ENCODE measurements at places on chromosomes 1 and 21.

DNA sequence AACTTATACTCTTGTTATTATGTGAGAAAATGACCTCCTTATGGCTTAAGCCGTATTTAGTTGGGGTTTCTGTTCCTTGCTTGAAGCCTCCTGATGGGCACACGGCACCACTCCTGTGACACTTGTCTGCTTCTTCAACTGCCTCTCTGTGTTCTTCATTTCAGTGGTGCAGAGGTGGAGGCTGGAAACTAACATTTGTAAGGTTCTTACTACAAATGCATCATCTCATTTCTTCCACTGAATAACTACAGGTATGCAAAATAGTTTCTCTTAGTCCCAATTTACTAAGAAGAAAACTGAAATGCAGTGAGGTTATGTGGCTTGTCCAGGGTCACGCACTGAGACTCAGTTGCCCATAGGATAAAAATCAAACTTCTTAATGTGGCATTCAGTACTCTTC lies 23.6 kb upstream of the ZNF362 start:
- DNase-seq: no peak

DNA sequence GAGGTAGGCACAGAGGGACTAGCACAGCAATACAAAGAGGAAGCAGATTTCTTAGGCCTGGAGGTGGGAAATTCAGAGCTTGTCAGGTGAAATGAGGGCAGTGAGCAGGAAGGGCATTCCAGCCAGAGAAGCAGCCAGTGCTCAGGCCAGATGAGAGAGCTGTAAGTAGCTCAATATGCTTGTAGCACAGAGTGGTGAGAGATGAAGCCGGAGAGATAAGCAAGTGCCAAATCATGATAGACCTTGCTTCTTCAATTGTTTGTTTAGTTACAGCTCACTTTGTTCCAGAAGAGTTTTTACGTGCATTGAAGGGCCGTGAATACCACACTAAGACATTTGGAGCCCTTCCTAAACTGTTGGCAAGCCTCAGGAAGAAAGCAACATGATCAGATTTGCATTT lies 42.0 kb upstream of the ADAMTS1 start:
- DNase-seq: no peak

GRCh38 chr1:72066431-72066830 lies 215.9 kb downstream of the NEGR1 start:
- DNase-seq: no peak

GRCh38 chr1:41731516-41732030 lies 187.1 kb downstream of the HIVEP3 start:
- DNase-seq: peak; percentile 42

- DNase-seq: no peak
These were observed 22.9 kb downstream of the RNU1-1 start for GRCh38 chr1:16491056-16491675.

- DNase-seq: no peak
These were observed 10.4 kb upstream of the PTPRF start for GRCh38 chr1:43520100-43520778.

GRCh38 chr1:45346473-45346872 lies 6.2 kb upstream of the MUTYH start:
- no peak for DNase-seq

DNA sequence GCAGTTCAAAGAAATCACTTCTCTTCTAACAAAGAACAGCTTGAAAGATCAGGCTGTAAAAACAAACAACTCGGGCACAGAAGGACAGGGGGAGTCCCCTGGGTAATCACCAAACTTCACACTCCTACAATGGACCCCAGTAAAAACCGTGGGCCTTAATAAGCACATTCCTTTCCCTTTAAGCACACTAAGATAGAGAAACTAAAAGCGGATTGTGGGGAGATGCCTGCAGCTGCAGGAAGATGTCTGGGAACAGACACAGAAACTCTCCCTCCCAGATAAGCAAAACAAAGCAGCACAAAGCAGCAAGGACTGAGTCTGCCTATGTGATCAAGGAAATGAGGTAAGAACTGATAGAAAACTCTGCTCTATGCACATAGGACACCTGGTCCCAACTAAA lies 37.6 kb upstream of the CTBS start:
- no peak for DNase-seq

- DNase-seq: peak; percentile 57
These were observed 227.2 kb downstream of the OLFM3 start for GRCh38 chr1:101769520-101769919.

DNA sequence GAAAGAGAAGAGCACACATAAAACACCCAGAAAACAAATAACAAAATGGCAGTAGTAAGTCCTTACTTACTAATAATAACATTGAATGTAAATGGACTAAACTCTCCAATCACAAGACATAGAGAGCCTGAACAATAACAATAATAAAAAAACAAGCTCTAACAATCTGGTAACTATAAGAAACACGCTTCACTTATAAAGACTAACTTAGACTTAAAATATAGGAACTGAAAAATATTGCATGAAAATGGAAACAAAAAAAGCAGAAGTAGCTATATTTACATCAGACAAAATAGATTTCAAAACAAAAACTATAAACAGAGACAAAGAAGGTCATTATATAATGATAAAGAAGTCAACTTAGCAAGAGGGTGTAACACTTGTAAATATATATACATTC lies 83.1 kb upstream of the LYPLAL1 start:
- peak; percentile 21 for DNase-seq

GRCh38 chr1:245651093-245651492 lies 496.3 kb downstream of the KIF26B start:
- DNase-seq: no peak

- DNase-seq: no peak
These were observed 15.2 kb upstream of the RCAN3 start for GRCh38 chr1:24487455-24487854.

DNA sequence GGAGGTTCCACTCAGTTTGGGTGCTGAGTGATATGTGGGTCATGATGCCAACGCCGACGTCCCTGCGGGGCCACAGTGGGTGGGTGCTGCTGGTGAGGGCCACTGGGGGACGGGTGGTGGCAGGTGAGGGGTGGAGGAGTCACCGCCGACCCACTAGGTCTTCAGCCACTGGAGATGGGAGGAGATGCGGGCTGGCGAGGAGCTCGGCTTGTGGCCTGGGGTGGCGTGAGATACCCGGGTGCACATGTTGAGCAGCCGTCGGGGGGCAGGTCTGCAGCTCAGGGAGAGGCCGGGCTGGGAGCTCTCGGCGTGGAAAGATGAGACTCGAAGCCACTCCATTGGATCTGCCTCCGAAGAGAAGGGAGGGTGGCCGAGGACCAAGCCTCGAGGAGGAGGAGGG lies 40.5 kb downstream of the FAAP20 start:
- no peak for DNase-seq

GRCh38 chr1:152448095-152448494 lies 34.0 kb upstream of the CRNN start:
- no peak for DNase-seq

GRCh38 chr1:70411360-70411844 lies 334 bp downstream of the CTH start:
- peak; percentile 32 for DNase-seq

DNA sequence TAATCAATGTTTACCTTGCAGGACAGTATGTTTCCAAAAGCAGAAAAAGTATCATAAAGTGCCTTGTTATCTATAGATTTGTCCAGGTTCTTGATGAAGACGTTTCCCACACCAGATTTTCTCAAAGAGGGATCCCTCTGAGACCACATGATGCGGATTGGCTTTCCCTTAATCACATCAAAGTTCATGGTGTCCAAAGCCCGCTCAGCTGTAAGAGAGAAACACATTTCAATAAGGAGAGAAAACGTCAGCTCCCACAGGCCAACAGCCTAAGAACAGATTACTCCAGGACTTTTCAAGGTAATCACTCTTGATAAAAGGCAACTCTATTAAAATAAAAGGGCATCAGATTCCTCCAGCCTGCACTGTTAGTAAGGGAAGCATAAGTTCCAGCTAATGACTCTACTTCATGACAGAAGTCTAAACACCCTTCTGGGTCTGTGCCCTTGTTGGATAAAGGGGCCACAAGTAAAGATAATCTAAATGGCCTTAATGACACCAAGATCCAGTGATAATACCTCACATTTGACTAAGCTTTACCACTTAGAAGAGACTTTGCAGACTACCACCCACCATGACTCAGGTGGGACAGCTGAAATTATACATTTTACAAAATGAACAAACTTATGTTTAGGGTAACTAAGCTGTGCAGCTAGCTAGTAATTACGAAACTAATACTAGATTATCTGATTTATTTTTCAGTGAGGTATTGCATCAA lies 4.1 kb downstream of the PABPC4 start:
- DNase-seq: no peak

GRCh38 chr1:59413327-59413720 lies 116.4 kb downstream of the FGGY start:
- no peak for DNase-seq

- DNase-seq: peak; percentile 13
These were observed 30.4 kb upstream of the ZFYVE9 start for GRCh38 chr1:52111492-52111891.

DNA sequence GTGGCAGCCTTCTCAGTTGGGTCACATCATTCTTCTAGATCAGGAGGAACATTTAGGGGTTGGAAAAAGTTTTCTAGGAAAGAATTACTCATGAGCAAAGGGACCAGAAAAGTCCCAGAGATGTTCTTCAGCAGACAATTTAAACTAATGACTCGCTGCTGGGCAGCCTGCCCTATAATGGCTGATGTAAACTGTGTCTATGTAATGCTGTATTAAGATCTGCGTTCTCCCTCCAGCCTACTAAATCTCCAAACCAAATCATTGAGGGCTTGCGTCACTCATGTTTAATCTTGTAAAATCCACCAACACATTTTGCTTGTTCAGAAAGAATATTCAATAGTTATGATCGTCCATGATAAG lies 92.1 kb downstream of the LRRC8C start:
- peak; percentile 19 for DNase-seq

GRCh38 chr1:54239631-54240031 lies 39.7 kb downstream of the MRPL37 start:
- no peak for DNase-seq

DNA sequence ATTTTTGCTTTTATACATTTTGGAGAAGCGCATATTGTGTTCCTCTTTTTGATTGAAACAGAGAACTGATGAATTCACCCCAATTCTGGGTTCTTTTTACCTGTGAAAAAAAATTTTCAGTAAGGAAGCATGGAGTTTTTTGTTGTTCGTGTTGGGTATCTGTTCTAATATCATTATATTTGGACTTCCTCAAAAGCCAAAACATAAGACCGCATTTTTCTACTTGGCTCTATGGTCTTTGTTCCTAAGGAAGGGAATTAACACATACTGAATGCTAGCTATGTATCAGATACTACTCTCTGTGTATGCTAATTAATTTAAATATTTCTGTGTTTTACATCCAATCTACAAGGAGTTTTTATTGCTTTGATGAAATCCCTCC lies 12.9 kb downstream of the EPB41 start:
- DNase-seq: no peak

GRCh38 chr1:24418898-24419628 lies 3.5 kb downstream of the NIPAL3 start:
- DNase-seq: peak; percentile 93

DNA sequence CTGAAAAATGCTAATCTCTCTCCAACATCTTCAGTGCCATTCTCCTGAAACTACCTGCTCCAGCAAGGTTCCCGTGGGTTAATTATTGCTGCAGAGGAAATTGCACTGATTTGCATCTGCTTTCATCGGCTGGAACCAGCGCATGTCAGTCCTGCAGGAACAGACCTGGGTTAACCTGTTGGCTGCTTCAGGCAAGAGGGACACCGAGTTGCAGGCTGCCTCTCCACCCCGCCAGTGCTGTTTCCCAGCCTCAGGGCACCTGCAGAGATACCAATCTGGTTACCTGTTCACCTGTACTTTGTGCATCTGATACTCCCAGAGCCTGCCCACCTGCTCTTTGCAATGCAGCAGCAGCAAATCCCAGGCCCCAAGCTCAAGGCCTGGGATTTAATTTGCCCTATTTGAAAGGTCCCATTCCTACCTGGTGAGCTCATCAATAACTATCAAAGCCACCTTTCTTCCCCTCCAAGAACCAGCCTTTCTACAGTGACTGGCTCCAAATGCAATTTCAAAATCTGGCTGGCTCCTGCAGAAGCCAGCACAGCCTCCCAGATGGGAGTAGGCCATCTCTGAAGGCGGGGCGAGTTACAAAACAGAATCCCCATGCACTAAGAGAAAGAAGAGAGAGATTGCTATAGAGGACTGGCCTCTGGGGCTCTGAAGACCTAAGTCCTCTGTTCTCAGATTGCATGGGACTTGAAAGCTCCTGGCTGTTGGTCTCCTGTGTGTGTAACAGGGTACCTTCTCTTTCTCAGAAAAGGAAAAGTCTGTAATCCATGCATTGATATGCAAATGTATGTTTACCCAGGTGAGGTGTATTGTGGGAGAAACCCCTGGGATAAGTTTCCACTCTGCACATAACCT lies 67.8 kb downstream of the TOMM20 start:
- DNase-seq: no peak

DNA sequence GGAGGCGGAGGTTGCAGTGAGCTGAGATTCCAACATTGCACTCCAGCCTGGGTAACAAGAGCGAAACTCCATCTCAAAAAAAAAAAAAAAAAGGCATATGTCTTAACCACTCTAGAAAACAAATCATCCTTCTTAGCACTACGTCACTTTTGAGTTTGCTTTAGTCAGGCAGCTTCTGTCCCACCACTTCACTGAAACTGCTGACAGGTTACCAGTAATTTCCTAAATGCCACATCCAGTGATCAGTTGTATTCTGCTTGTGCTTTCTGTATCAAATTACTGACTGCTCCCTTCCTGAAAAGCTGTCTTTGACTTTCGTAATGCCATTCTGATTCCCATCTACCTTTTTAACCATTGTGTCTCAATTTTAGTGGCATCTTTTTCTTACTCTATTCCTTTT lies 21.7 kb downstream of the RCOR3 start:
- DNase-seq: no peak

DNA sequence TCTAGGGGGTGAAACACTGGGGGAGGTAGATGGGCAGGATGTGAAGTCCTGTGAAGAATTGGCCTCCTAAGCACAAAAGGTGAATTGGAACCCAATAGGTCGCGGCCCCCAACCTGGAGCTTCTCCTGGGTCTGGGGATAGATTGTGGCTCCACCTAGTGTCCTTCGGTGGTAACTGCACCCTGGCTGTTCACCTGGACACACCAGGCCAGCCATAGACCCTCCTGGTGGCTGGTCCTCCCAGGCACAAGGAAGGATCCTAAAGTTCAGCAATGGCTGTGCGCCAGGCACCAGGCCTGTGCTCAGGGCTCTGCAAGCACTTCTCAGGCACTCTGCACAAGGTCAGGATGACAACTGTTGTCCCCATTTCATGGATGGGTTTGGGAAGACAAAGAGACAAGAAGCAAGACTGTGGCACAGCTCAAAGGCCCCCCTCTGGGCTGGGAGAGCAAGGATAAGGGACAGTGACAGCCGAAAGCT lies 13.5 kb downstream of the ESPN start:
- peak; percentile 82 for DNase-seq

GRCh38 chr1:44084998-44085675 lies 33.5 kb upstream of the KLF17 start:
- DNase-seq: no peak

- DNase-seq: no peak
These were observed 3.5 kb downstream of the TIE1 start for GRCh38 chr1:43304314-43304681.
